ENCODE measurements at places on chromosomes 6 and 20.

GRCh38 chr20:37072293-37073196 is 23.3 kb downstream of the RBL1 start:
- DNase-seq, result no peak

GRCh38 chr20:40913224-40914185 is 115.1 kb upstream of the TOP1 start:
- DNase-seq, result no peak

DNA sequence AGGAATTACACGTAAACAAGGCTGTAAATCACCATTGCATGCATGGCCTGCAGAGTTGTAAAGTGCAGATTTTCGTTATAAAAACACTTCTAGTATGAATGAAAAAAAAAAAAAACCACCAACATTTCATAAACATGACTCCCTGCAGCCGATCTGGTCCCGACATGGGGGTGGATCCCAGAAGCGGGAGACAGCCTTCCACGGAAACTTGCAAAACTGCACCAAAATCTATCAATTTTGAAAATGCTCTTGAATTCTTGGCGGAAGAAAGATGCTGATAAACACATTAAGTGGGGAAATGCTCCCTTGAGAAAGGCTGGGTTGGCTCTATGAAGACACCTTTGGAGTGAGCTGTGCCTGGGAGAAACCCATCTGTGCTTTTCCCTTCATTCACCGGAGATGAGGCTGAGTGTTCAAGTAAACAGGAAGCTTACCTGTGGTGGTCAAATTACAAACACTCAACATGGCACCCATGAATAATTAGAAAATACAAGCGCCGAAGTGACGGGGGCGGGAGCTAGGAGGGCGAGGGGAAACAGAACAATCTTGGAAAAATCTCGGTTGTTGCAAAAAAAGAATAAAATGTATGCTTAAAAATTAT is 845 bp upstream of the ANKRD60 start:
- no peak for DNase-seq

DNA sequence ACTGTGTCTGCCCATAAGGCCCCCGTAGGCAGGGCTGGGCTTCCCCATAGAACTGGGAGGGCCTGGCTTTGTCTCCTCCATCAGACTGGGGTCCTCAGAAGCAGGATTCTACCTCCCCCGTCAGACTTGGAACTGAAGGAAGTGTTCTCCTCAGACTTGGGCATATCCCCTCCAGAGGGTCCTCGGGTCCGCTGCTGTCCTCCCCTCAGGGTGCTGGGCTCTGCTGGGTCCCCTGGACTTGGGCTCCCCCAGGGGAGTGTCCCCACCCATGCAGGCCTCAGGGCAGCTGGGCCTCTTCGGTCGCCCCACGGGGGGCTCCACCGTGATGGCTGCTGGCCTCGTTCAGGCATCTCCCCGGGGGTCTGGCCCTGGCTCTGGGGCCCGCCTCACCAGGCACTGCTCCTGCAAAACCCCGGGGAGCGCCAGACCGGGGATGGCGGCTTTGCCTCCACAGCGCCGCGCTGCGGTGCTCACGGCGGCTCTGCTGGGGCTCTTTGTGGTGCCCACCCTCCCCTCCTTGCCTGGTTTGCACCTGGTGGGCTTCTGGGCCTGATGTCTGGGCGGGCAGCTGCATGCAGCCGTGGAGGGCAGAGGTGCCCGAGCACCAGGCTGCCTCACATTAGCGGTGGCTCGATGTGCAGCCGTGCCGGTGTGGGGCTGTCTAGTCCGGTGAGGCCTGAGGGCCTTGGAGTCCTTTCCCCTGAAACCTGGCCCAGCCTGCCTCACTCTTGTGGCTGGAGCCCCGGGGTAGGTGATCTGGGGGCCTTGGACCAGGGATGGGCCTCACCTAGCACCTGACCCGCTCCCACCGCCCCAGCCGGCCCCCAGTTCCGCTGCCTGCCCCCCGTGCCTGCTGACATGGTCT is 13.9 kb downstream of the COL20A1 start:
- DNase-seq, result no peak

DNA sequence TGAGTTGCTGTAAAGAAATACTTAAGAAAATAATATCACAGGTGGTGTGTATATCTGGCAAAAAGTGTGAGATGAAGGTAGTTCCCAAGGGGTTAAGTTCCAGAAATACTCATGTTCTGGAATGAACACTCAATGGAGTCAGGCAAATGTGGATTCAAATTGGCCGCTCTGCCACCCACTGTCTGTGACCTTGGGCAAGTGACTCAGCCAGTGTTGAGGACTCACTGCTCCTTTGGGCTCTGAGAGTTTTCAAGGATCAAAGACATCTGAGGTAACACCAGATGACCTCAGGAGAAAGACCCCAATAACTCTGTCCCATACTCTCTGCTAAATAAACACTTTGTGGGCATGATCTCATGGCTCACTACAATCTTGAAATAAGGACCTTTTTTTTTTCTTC is 59.2 kb upstream of the EYA2 start:
- DNase-seq, result no peak

GRCh38 chr6:168045141-168045691 is 33.8 kb downstream of the FRMD1 start:
- no peak for DNase-seq

- no peak for DNase-seq
Measured at GRCh38 chr6:2877057-2877882, 25.8 kb downstream of the SERPINB9 start.

DNA sequence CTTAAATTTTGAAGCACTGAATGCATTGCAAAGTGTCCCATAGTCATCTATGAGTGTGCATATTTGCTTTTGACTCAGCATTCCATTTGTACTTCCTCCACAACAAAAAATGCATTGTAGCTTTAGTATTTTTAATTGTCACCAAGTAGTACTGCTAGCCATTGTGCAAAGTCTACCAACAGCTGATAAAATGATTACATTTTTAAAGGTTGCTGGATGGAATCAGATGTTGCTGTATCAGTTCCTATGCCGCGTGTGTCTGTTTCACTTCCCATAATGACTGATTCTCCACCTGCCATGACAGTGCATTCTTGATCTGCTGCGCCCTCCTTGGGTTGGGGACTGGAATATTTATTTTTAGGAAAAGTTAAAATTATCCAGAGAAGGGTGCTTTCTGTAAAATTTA is 41.2 kb downstream of the SLX4IP start:
- DNase-seq, result no peak

GRCh38 chr6:146542881-146543210 is 787 bp upstream of the RAB32 start:
- no peak for DNase-seq

DNA sequence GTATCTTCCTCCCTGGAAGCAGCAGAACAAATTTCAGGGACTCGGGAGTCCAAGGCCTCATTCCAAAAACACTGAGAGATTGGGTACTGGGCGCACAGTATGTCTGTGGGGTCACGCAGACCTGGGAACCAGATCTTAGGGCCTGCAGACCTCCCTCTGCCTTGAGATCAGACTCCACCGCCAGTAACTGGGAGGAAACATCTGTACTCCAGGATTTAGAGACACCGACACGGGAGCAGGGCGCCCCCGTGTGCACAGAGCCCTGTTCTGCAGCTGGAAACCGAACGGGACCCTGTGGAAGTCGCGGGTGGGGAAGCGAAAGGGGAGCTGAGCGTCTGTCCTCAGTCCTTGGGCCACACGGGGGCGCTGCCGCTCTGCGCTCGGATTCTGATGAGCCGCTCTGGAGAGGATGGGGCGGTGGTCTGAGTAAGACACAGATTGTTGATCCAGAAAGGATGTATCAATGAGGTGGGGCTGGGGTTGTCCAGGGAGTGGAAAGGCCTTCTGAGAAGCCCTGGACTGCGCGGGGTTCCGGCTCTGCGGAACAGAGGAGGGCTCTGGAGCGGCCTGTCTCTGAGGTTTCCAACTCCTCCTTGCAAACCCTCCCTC is 35.7 kb upstream of the HLA-E start:
- peak; percentile 61 for DNase-seq

DNA sequence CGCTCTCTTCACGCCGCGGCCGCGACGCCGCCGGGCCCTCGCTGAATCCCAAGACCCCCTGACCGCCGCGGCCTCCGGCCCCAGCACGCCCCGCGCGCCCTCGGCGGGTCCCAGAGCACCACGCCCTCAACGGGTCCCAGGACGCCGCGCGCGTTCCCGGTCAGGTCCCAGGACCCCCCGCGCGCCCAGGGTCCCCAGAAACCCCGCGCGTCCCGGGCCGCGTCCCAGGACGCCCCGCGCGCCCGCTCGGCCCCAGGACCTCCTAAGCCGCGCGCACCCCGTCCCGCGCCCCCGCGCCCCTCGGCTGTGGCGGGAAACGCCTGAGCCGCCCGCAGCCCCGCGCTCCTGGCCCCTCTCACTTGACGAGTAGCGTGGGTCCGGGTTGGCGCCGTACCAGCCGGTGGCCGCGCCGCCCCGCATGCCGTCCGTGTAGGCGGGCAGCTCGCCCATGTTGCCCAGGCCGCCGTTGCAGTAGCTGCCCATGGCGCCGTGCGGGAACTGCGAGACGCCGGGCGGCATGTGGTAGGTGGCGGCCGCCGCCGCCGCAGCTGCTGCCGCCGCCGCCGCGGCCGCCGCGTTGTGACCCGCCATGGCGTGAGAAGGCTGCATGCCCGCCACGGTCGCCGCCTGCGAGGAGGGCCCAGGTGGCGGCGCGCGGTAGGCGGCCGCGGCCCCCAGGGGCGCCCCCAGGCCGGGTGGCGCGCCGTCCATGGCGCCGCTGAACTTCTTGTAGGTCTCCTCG is 556 bp downstream of the NKX2-4 start:
- DNase-seq, result peak; percentile 20

DNA sequence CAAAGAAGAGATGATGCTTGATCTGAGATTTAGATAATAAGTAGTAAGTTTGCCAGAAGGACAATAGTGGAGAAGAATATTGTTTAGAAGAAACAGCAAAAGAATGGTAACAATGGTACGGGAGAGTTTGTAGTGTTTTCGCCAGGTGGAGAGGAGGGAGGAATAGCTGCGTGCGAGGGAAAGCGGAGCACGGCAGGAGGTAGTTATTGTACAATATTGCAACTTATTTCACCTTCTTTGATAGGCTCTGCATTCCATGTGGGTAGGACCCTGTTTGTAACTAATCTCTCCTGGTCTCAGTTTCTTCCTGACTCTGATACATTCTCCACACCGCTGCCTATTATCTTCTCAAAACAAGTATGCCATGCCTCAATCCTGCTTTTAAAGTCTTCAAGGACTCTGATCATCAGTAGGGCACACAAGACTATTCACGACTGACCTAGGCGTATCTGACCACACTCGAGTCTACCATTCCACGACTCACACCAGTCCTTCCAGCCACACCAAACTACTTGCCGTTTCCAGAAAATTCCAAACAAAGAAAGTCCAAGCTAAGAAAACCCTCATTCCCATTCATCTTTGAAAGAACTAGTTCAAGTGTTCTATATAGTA is 1.1 kb downstream of the PPIL4 start:
- no peak for DNase-seq

GRCh38 chr6:24614043-24614420 is 32.0 kb downstream of the KIAA0319 start:
- no peak for DNase-seq

GRCh38 chr6:16690608-16691142 is 70.6 kb downstream of the ATXN1 start:
- no peak for DNase-seq

- no peak for DNase-seq
Measured at GRCh38 chr20:8646716-8647115, 422.2 kb upstream of the PLCB4 start.

- DNase-seq, result no peak
Measured at GRCh38 chr20:23227976-23228375, 122.6 kb upstream of the NXT1 start.

- DNase-seq, result no peak
Measured at GRCh38 chr6:81791756-81792155, 39.3 kb upstream of the TENT5A start.

GRCh38 chr6:24584382-24584720 is 61.6 kb downstream of the KIAA0319 start:
- peak; percentile 89 for DNase-seq

- no peak for DNase-seq
Measured at GRCh38 chr6:50007819-50008218, 14.0 kb downstream of the DEFB110 start.
